CD4-positive, alpha-beta T cell treated with Interleukin-1 beta for 1 hour (primary cell): ENCODE measurements at places on chromosomes 11 and 22.

DNA sequence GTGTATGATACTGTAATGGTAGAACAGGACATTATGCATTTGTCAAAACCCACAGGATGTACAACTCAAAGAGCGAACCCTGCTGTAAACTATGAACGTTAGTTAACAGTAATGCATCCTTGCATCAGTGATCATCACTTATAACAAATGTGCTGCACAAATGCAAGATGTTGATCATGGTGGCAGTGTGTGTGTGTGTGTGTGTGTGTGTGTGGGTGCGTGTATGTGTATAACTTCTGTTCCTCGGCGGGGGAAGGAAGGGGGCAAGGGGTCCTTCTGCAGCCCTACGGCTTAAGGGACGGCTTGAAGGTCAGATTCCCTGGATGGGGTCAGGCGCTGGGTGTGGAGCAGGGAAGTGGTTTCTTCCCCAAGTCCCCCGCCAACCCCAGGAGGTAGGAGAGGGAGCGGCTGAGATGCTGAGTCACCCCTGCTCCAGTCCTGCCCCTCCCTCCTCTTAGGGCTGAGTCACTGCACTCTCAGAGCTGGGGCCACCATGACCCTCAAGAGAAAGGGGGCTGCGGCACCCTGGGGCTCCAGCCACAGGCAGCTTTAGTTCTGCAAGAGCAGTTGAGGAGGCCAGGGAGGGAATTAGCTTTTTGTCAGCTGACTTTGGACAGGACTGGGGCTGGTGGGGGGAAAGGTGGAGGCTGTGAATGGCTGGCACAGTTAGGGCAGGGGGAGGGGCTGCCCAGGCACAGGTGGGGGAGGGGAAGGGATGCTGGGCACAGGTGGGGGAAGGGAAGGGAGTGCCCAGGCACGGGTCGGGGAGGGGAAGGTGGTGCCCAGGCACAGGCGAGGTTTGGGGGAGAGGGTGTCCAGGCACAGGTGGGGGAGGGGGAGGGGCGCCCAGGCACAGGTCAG, 8.8 kb upstream of the CTSD start:
- peak; percentile 37 for DNase-seq

- DNase-seq: no peak
Observed at GRCh38 chr11:2924821-2925675, 4.2 kb downstream of the PHLDA2 start.

DNA sequence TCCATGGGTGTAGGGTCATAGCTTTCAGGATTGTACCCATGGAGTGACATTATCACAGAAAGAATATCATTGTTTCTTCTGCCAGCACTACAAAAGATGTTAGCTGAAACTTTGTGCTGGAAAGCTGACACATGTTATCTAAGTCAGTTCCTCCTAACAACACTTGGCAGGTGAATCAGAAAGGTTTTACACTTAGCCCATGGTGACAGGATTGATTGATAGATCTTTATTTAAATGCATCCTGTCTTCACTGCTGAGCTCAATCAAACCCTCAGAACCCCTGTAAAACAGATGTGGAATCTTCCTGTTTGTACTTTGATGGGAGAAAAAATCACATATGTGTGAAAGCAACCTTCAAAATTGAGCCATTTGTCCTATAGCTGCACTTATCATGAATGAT, 811.5 kb upstream of the ANO3 start:
- DNase-seq: no peak

GRCh38 chr11:129620237-129621104, 195.2 kb upstream of the TMEM45B start:
- DNase-seq: no peak

DNA sequence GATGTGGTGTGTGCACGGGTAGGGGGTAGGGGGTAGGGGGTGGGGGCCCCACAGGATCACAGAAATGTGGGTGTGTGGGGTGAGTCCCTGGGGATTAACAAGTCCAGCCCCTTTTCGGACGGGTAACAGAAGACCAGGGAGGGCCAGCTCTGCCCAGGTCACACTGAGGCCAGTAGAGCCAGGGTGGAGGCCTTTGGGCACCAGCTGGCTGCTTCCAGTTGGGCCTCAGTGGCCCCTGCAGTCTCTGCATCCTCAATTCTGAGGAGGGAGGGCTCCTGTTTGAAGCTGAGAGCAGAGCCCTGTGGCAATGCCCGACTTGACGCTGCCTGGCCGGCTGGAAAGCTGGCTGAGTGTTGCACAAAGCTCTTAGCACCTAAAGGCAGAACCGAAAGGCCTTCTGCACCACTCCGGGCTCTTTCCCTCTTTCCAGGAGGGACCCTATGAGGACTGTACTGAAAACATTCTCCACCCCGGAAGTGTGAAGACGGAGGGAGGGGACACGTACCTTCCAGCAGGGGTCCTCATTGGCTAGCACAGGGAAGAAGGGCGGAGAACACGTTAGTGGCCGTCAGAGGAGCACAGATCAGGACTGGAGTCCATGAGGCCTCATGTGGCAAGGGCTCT, 120.4 kb downstream of the PHF21B start:
- no peak for DNase-seq

- no peak for DNase-seq
Observed at GRCh38 chr22:47036936-47037485, 274.6 kb downstream of the TBC1D22A start.

DNA sequence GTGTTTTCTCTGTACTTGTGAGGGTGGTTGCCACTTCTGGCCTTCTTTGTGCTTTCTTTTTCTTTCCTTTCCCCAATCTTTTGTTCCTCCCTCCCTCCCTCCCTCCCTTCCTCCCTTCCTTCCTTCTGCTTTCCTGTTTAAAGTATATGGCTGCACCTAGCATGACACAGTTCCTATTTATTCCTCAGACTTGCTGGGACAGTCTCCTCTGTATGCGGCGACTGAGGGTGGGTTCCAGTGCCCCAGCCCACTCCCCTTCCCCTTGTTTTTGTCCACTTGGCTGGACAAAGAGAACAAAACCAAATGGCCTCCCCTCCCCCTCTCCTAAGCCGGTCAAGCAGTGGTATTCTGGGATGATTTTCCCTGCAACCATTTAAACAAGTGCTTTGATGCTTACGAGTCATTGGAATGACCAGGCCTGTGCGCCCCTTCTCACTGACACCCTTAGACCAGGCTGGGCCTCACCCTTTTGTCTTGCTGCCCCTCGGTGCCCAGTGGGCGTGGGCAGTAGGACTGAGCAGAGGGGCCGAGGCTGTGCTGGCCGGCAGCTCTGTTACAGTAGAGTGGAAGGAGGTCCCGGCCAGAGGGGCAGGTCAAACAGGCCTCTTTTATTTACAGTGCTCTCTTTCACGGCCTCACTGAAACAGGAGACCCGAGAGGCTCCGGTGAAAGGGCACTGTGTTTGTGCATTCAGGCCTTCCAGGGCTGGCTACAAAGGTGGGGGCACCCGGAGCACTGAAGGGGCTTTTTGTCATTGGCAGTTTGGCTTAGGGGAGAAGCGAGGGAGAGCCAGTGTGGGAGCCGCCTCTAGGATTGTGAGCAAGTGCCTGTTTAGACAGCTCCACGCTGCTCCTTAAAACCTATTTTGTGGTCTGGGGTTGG, 32.2 kb downstream of the ZBTB16 start:
- DNase-seq: no peak

DNA sequence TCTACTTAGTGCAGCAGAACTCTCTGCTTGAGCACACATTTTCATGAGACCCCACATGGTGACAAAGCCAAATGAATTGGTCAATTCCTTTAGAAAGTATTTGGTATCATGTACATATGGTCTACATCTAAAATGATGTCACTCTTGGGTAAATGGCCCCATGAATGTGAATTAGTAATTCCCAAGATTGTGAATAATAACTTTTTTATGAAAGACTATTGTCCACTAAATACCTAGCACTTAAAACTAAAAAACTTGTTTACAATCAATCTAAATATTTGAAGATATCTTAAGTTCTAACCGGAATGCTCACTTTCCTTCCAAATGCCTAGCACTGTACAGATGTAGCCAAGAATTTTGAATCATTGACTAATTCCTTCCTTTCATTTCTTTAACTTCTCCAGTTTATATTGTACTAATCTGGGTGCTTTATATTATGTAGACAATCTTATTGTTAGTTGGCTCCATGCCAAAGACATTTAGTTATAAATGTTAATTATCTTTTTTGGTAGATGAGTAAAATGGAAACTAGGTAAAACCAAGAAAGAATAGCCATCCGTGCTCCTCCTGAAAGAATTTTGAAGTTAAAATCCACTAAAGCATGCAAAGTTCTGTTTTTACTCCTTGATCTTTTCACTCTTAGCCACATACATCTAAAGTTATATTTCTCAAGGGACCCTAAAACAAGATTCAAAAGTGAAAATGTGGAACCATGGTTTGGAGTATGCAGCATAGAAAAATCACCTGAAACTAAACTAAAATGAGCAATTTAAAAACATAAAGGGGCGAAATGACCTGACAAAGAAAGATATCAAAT, 145.0 kb upstream of the ARHGAP20 start:
- no peak for DNase-seq

DNA sequence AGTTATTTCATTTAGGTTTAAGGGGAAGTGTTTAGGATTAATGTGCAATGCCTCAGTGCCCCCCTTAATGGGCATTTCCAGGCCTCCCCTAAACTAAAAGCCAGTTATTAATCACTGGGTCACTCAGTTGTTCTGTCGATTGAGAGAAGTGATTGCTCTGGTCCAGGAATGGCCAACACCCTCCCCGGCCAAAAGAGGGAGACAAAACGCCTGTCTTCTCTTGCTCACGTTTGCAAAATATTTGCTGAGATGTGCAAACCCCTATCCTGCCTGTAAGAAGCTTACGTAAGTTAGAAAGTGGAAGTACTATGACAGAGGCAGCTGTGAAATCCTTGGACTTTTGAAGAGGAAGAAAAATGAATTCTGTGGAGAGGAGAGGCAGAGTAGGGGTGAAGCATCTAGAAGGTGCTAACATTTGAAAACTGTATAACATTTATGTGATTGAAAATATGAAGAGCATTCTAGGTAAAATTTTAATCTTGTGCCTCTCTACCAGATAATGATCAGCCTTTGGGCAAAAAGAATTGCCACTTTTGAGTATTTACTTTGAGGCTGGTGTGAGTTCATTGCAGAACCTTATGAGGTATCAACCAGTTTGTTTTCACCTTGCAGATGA, 37.7 kb downstream of the NTM start:
- no peak for DNase-seq
